ENCODE measurements at places on chromosomes 12 and 14.
A peak's percentile ranks its signal among the peaks of the same experiment; 100 is the strongest.

DNA sequence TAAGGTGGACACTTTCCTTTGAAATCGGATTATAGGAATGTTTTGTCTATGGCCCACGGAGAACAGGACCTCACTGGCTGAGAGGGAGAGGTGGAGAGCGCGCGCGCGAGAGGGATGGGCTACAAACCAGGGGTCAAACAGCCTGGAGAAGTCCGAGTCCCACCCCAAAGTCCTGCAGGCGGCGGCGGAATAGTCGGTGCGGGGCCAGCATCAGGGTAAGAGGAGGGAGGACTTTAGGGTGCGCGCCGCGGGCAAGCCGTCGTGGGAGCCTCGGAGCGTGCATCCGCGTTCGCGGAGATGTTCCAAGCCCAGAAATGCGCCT lies 3.3 kb upstream of the HOXC8 start:
- DNase-seq = no peak

GRCh38 chr12:4151362-4152121 lies 122.0 kb upstream of the CCND2 start:
- no peak for DNase-seq

DNA sequence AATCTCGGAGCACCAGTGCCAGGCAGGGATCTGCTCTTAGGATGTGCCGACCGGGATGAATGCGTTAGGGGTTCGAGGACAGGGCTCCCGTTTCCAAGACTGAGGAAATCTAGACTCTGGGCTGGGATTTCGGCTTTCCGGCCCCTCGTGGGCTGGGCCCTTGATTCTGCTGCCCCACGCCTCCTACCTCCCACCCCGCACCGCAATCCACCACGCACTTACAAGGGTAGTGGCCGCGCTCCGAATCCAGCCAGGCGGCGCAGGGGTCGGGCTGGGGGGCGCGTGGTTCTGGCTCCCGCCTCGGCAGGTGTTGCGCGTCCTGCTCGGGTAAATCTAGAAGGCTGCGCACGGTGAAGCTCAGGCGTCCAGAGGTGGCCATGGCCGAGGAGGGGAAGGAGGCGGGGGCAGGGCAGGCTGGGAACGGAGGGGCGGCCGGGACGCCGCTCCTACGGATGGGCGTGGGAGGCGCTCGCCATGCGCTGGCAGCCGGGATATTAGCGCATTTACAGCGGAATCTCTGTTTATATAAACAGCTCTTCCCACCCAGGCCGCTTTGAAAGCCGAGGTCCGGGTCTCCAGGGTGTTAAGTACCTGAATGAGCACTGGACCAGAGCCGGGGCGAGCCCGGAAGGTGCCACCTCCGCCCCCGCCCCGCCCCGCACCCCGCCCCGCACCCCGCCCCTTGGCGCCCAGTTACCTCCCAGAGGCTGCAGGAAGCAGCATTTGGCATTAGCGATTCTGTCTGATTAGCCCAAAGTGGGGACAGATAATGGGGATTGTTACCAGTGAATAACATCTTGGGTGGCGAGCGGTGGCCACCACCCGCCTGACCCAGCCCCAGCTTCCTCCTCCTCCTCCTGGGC lies at the start of gene NKX2-8:
Gene NKX2-8 (minus strand): TSS at position 604 of the 863 bp plus-strand sequence. CDS start 225 bp downstream, at position 379.
- peak; percentile 39 for DNase-seq

DNA sequence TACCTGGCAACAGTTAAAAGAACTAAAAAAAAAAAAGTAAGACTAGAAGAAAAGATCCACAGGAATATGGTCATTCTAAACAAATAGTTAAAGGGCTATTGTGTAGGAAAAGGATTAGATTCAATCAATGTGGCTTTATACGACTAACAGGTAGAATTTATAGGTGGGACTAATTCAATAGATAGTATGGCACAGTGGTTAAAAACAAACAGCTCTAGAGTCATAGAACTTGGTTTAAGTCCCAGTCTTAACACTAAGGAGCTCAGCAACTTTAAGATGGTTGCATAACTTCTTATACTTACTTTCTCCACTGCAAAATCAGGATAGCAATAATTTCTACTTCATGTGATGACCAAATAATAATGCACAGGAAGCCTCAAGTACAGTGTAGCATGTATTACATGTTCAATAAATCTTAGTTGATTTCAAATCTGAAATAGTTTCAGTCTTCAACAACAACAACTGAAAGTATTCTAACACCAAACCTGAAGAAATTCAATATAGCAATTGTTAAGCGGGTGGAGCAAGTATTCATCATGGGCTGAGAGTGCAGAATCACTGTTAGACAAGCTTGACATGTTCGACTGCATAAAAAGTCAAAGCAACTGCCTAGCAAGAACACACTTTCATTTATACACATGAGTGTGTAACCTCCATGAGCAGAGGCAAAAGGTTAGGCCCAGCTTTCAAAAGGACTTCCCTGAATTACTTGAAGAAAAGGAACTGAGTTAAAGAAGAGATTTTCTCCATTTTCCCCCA lies 50.4 kb downstream of the ITPR2 start:
- DNase-seq = no peak

- DNase-seq = no peak
Observed at GRCh38 chr14:68937471-68938270, 41.4 kb downstream of the ACTN1 start.

DNA sequence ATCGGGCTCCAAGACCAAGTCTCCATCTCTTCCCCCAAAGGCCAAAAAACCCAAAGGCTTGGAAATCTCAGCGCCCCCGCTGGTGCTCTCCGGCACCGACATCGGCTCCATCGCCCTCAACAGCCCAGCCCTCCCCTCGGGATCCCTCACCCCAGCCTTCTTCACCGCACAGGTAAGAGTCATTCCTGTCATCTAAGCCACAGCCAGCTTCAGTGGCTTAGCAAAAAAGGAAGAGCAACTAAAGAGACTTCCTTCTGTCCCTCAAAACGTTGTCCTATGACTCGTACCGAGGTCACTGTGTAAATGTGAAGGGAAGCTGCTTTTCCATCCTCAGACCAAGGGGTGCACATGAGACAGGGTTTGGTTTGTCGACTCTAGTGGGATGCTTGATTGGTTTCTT lies 53.4 kb downstream of the ELK3 start:
- no peak for DNase-seq

GRCh38 chr14:100156776-100157175 lies 2.7 kb downstream of the DEGS2 start:
- DNase-seq = no peak

DNA sequence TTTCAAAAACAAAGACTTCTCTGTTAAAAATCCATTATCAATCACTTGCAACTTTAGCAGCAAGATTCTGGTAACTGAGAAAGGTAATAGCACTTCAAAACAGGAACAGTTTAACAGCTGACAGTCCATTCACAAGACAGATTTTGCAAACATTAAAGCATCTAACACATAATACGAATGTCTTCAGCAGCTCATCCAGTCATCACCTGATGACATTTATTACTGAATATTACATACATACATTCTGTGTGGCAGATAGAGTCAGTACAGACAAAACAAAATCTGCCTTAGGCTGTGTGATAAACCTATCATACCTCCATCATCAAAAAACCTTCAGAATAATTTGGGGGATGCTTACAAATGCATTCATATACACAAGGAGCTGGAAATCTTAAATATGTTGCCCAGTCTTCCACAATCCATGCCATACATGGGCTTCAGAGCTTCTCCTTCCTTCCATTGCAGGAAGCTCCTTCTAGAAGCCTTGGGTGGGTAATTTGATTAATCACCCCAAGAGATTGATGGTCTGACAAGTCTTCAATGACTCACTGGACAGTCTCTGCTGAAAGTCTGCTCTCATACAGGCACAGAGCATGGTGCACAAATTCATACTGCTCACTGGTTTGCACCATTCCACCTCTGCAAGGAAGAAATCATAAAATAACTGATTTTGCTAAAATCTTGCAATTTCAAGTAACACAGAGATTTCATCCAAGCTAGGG lies 1.6 kb upstream of the PTPRB start:
- no peak for DNase-seq

GRCh38 chr12:22882559-22882958 lies 257.6 kb downstream of the ETNK1 start:
- no peak for DNase-seq

- no peak for DNase-seq
Observed at GRCh38 chr12:17206553-17206952, 600.6 kb upstream of the LMO3 start.

GRCh38 chr12:105775343-105775742 lies 363.4 kb downstream of the NUAK1 start:
- no peak for DNase-seq

GRCh38 chr12:67202678-67203012 lies 66.5 kb upstream of the CAND1 start:
- DNase-seq = no peak

- DNase-seq = no peak
Observed at GRCh38 chr14:31660191-31660590, 99.0 kb downstream of the NUBPL start.

- no peak for DNase-seq
Observed at GRCh38 chr14:68690089-68690958, 102.5 kb downstream of the ZFP36L1 start.

GRCh38 chr12:112439769-112440168 lies 21.0 kb downstream of the PTPN11 start:
- DNase-seq = no peak

DNA sequence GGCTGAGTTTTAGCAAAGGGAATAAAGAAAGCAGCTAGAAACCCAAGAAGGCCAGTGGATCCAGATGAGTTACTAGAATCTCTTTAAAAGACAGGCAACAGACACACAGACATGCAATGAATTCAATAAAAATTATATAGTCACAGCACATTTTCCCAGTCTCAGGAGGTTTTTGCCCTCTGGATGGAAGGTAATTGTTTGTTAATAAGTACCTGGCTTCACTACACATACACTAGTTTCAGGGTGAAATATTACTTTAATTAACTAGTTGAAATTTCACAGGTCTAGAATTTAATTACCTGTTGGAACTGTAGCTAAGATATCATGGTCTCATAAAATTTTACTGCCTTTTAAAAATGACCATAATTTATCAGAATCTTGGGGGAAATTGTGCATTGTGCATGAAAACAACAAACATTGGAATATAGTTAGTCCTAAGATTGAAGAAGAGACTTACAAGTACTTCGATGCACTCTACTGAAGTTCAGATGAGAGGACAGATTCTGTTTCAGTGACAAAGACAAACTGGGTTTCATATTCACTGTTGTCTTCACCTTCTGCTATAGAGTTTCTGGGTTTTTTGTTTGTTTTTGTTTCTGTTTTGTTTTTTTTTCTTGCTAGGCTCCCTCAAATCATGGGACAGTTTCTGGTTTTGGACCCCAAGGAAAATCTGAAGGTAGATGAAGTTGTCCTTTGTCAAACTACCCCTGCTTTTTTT lies 277.0 kb upstream of the GARIN6 start:
- no peak for DNase-seq

GRCh38 chr12:95237315-95237714 lies 19.7 kb downstream of the VEZT start:
- DNase-seq = no peak

DNA sequence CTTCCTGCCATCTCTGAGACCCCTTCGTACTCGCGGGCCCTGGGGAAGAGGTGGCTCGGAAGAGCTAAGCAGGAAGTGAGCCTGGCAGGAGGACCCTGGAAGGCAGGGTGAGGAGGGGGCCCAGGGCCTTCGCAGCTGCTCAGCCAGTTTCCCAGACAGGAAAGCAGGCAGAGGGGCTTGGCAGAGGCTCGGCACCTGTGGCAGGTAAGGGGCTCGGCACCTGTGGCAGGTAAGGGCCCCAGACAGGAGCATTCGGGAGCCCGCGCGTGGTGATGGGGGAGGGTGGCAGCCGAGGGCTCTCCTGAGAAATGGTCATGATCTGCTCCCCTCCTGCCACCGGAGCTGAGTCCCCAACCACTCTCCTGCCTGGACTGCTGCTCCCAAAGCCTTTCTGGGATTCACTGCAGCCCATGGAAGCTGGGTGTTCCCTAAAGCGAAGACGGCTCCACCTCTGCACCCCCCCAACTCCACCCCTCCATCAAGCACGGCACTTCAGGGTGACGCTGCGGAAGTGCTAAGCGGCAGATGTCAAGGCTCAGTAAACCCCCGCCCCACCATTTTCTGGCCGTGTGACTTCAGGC lies 63.2 kb downstream of the PRIMA1 start:
- no peak for DNase-seq

- DNase-seq = no peak
Observed at GRCh38 chr14:75917322-75917945, 64.4 kb downstream of the TGFB3 start.

- DNase-seq = no peak
Observed at GRCh38 chr12:116339062-116339461, 61.6 kb upstream of the MED13L start.

DNA sequence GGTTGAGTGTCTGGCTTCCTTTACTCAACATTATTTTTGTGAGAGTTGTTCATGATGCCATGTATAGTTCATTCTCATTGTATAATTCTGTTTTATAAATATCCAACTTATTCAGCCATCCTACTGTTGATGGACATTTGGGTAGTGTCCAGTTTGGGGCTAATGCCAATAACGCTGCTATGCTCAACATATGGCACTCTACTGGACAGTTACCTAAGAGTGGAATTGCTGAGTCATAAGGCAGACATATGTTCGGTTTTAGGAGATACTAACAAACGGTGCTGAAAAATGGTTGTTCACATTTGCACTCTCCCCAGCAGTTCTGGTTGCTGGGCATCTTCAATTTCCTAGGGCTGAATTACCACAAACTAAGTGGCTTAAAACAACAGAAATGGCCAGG lies 28.7 kb upstream of the P2RX4 start:
- DNase-seq = no peak

DNA sequence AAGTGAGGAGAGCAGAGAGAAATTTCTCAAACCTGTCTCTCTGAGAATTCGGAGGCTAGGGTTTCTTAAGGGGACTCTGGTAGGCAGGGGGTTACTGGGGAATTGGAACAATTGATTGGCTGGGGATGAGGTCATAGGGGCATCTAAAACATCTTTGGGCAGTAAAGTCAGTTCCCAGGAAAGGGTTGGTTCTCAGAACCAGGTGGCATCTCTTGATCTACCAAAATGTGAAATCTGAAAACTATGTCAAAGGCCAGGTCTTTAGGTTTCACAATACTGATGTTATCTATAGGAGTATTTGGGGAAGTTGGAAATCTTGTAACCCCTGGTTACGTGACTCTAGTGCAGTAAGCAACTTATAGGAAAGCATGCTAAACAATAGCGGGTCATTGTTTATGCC lies 6.9 kb downstream of the C12orf75 start:
- no peak for DNase-seq

GRCh38 chr14:54812617-54813016 lies 90.0 kb downstream of the GCH1 start:
- no peak for DNase-seq

- no peak for DNase-seq
Observed at GRCh38 chr14:68678471-68678870, 114.4 kb downstream of the ZFP36L1 start.

All from NCI-H2107 (cell line).